ENCODE measurements at places on chromosomes 5 and 9.

DNA sequence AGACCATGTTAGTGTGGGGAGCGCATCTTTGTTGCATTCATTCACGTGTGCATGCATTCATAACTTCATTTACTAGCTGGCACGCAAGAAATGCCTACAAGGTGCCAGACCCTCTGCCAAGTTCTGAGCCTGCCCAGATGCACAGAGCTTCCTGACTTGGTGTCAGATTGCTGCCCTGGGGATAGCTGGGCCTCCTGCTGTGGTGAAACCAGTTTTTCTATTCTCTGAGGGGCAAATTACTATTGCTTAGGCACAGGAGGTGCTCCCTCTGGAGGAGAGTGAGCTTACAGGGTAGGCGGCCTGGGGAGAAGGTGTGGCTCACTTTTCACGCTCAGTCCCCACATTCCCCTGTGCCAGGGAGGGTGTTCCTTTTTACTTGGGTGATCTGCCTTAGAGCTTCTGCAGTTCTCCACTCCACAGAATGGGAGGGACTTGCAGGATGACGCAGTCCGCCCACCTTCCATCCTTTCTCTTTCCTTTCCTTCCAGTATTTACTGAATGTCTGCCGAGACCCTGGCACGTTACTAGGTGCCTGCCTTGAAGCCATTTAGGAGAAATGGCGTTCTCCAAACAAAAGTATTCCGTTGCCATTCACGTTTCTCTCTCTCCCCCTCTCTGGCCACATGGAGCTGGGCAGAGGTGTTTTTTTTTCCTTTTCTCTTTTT is 27.9 kb upstream of the CTNNA1 start:
- DNase-seq, result no peak

DNA sequence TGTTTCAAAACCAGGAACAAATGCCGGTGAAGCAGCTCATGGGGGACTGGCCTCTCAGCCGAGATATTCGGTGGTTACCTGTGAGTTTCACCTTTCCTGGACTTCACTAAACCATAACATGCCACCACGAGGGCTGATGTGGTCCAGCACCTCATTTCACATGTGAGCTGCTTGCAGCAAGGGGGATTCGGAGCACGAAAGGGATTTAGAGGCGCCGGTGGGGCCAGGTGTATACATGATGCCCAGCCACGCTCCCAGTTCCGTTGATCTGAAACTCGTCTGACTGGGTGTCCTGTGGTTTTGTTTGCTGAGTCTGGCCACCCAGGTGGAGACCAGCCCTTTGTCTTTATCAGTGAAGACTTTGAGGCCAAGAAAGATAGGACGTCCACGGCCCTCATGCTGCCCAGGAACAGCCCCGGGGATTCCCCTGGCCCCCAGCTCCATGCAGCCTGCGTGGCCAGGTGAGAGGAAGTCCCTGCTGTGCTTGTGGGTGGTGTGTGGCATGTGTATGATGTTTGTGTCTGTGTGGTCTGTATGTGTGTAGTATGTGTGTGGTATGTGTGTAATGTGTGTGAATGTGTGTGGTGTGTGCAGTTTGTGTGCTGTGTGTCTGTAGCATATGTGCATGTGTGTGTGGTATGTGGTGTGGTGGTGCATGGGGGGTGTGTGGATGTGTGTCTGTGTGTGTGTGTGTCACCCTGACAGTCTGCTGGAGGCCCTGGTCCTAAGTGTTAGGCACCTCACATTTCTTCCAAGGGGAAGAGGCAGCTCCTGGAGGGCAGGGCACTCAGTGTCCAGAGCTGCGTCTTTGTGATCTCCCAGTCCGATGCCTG is 23.4 kb downstream of the PHF2 start:
- no peak for DNase-seq

- DNase-seq, result no peak
Measured at GRCh38 chr5:181203093-181203711, 1.8 kb downstream of the TRIM7 start.

DNA sequence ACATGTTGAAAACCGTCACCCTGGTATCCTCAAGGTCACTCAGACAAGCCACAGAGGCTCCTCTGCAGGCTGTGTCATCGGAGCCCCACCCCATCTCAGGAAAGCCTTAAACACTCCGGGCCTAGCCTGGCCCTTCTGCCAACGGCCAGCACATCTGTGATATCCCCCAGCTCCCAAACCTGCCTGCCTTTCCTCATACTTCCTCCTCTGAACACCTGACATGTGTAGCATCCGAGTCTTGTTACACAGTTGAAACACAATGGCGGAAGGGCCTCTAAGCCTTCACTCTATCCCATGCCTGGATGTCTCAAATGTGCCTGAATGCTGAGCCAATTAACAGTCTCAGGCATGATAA is 32.9 kb upstream of the TGFBR1 start:
- no peak for DNase-seq

DNA sequence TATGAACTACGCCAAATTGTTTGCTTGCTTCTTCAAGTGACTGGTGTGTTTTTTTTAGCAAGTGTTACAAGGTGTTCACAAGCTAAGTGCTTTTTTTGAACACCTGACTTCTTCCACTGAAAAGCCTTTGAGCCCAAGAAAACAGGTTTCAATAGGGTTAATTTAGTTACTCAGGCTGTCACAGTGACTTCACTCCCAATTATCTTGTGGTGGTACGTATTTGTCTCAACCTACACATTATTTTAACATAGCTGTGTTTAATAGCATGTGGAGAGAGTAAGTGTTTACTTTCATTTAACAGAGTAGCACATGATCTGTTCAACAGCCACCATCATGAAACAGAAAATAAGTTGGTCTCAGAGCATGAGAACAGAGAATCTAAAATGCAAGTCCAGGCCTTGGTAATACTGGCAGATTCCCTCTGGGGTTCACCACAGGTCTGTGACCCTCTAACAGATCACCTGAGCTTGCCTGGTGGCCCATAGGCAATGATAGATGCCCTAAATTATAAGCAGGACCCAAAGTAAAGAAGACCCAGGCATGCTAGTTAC is 267.7 kb upstream of the SMARCA2 start:
- DNase-seq, result no peak

GRCh38 chr5:38752622-38753021 is 93.2 kb upstream of the OSMR start:
- DNase-seq, result no peak

- no peak for DNase-seq
Measured at GRCh38 chr9:92850898-92851297, 26.9 kb downstream of the ZNF484 start.

- DNase-seq, result no peak
Measured at GRCh38 chr5:14353726-14354474, 210.8 kb downstream of the TRIO start.

DNA sequence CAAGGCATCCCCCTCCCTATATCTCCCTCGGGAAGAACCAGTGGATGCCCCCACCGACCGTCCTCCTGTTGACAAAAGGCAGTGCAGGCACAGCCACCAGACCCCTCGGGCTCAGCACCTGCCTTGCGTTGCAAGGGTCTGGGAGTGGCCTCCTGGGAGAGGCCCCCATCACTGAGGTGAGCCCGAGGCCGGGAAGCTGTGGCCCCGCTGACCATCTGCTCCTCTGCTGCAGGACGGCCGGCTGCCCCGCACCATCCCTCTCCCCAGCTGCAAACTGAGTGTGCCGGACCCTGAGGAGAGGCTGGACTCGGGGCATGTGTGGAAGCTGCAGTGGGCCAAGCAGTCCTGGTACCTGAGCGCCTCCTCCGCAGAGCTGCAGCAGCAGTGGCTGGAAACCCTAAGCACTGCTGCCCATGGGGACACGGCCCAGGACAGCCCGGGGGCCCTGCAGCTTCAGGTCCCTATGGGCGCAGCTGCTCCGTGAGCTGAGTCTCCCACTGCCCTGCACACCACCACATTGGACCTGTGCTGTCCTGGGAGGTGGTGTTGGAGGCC is 23.3 kb upstream of the SUSD3 start:
- DNase-seq, result no peak

DNA sequence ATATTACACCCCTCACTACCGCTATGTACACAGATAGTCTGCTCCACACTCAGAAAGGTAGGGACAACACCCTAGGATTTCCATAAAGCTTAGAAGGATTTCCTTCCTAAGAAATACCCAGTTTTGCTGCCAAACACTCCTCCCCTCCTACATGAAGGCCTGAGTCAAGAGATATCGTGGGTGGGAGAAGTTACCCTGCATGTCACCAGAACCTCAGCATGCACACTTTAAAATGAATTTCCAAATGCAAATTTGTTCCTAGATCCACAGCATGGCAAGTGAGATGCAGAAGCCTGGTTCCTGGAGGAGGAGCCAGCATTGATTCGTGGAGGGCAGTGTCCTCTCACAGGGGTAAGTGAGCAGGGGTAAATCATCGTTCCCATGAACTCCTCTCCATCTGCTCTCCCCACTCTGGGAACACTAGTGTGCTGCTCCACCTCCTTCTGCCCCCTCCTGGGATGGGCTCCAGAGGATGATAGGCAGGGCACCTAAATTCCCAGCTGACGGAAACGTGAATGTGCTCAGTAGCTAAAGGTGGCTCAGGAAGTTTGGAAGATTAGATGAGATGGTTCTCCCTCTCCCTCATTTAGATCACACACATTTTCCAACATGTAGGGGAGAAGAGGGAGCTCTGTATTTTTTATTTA is 76.7 kb downstream of the PDE4D start:
- DNase-seq, result no peak

- DNase-seq, result no peak
Measured at GRCh38 chr9:23850242-23850689, 24.2 kb upstream of the ELAVL2 start.

- DNase-seq, result no peak
Measured at GRCh38 chr5:135814316-135814715, 20.1 kb upstream of the SLC25A48 start.

GRCh38 chr9:38026840-38027527 is 42.0 kb downstream of the SHB start:
- no peak for DNase-seq

DNA sequence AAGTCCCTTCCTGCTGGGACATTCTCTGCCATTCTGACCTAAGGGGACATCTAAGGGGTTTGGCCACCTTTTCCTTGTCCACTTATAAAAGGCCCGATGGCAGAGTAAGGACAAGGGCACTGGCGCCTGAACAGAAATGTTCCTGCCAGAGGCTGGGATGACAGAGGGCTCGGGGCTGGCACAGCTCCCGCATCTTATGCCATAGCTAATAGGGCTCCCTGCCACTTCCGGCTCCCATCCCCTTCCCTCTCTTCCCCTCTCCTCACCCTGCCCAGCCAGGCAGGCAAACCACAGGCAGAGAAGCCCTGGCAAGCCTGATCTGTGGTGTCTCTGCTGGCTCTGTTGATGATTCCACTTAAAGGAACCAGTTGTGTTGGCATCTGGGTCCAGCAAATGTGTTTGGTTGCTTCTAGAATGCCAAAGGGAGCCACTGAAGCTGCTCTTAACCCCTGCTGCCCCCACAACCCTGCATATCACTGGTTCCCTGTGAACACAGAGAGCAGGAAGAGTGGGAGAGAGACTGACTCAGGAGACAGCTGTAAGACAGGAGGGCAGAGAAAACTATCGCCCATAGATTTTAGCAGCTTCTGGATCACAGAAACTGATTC is 18.4 kb upstream of the ADRA1B start:
- no peak for DNase-seq

- DNase-seq, result no peak
Measured at GRCh38 chr9:27505744-27506161, 18.3 kb upstream of the IFNK start.

DNA sequence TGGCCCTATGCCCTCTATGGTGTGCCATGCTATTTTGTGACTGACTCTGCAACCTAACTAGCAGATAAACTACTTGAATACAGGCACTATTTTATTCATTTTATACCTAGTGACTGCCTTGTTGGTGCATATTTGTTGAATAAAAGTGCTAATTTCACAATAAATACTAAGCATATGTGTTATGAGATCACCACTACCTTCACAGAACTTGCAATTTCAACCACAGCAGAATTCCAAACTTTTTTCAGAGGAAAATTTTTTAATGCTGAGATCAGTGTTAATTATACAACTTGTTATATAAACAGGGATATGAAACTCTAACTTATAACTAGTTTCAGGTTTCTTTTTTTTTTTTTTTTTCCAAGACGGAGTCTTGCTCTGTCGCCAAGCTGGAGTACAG is 94.8 kb downstream of the NR3C1 start:
- DNase-seq, result no peak

GRCh38 chr5:94040591-94041148 is 299.3 kb upstream of the POU5F2 start:
- no peak for DNase-seq

- no peak for DNase-seq
Measured at GRCh38 chr5:138138949-138139780, at the start of gene NME5. Gene NME5, minus strand, starts transcription at chr5:138139428. Its CDS starts 648 bp downstream, at chr5:138138780.

GRCh38 chr9:21969951-21970799 is 24.0 kb downstream of the CDKN2A start:
- no peak for DNase-seq

All from GDM1 (cell line).